ENCODE measurements at places on chromosomes 2 and 18.

DNA sequence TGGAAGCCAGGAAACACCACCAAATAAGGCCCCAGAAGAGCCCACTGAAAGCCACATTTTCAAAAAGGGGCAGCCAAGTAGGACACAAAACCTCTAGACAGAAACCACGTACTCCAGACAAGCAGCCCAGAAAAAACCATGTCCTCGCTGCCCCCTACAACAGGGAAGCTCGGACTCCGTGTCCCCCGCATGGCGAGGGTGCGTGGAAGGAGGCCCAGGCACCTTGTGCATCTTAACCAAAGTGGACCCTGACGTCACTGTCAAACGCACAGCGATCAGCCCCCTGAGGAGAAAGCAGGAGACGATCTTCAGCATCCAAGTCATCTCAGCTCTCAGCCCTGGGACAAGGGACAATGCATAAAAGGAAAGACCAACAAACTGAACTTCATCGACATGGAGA, 168.4 kb downstream of the EIPR1 start:
- DNase-seq, result no peak

DNA sequence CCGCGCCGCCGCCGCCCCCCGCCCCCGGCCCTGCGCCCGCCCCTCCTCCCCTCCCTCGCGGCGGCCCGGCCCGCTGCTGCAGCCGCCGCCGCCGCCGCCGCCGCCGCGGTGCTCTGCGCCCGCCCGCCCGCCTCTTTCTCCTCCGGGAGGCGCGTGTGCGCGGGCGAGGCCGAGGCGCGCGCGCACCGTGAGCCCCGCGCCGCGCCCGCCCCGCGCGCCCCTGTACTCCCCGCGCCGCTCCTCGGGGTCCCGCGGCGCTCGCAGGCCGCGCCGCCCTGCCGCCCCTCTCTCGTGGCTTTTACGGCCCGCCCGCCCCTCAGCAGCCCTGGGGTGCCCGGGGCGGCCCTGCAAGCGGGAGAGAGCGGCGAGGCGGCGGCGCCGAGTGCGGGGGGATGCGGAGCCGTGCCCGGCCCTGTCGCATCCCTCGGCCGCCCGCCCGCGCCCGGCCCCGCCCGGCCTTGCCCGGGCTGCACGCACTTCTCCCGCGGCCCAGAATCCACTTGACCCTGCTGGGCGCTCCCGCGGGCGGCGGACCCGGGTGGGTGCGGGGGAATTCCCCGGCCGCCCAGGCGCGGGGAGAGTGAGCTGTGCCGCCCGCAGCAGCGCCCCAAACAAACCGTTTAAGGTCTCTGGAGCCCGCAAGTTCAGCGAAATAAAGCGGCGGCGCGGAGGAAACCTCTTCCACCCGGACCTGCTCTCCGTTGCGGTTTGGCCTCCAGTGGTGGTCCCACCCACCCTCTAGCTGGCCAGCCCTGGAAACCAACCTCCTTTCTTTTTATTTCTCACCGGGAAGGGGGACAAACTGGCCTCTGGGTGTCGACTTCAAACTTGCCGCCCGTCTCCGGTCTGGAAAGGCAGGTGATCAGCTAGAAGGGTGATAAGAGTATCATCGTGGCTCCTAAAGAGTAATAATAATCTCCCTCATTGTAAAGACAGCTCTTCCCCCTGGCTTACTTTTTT, 37.4 kb downstream of the AFF3 start:
- no peak for DNase-seq

DNA sequence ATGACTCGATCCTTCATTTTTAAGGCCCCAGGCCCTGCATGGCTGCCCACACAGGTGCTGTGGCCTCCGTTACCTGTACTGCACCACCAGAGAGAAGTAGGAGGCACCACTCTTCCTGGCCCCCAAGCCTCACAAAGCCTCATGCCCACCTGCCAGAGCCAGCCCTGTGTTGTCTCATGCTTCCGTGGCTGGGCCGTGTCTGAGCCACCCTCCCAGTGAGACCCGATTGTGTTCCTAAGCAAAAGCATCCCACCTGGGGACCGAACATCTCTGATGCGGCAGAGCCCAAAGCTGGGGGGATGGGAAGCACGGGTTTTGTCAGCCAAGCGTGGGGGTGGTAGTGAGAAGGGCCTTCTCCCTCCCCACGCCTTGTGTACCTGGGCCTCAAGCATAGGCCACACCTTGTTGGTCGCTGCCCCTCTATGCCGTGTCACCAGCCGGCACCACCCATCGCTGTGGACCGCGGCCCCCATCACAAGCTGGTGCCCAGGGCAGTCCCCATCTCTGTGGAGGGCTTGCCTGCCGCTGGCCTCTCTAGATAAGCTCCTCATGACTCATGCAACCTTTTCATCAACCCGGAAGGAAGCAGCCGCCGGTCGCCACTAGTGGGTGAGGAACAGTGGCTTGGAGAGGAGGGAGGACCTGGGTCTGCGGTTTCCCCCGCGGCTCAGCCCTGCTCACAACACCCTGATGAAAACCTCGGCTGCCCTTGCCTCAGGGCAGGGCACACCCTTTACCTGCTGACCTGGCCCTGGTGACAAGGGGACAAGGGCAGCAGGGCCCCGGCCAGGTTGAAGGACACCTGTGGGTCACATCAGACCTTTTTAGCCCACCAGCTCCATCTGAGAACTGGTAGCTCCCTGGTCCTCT, 2.7 kb upstream of the RNPEPL1 start:
- peak; percentile 32 for DNase-seq

- DNase-seq, result no peak
Measured at GRCh38 chr2:144508172-144508851, 11.6 kb downstream of the ZEB2 start.

DNA sequence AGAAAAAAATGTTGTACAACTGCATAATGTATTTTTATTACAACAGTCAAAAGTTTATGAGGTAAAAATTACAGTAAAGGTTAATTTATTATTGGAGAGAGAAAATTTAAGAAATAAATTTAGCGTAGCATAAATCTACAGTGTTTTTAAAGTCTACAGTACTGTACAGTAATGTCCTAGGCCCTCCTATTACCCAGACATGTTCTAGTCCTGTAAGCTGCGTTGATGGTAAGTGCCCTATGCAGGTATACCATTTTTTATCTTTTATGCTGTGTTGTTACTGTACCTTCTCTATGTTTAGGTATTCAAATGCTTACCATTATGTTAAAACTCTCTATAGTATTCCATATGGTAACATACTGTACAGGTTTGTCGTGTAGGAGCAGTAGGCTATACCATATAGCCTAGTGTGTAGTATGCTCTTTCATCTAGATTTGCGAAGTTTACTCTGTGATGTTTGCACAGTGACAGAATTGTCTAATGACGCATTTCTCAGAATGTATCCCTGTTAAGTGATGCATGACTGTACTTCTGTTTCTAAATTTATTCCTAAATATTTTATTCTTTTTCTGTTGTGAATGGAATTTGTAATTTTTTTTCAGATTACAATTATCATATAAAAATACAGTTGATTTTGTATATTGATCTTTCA, 24.5 kb downstream of the ABI2 start:
- no peak for DNase-seq

DNA sequence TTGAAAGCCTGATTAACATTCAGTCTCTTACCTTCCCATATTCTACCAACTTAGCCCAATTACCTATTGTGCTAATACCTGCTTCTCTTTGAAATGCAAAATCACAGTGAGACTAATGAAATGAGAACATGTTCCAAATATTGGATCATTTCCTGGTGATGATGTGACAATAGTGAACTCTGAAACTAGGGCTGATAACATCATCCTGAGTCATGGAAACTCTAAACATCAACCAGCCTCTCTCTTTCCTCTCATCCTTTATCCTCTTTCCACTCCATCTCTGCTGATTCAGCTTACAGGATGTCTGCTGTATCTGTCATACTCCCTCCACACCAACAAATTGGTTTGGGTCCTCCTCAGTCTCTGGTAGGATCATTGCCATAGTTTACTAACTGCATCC, 98.8 kb upstream of the NCKAP5 start:
- no peak for DNase-seq

DNA sequence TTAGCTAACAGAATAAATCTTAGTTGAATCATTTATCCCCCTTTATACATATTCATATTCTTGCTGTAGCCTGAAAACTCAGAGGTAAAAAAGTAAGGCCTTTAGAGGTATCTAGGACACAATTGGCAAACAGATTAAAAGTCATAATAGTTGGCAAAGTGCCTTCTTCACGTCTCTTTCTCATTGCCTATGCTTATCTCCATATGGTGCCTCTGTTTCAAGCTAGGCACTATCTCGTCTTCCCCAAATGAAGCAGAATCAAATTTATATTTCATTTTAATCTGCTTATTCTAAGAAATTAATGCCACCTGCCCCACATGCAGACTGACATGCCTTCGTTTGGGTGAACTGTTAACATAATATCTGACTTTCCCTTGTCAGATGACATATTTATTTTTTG, 245.4 kb downstream of the CDH2 start:
- DNase-seq, result no peak

DNA sequence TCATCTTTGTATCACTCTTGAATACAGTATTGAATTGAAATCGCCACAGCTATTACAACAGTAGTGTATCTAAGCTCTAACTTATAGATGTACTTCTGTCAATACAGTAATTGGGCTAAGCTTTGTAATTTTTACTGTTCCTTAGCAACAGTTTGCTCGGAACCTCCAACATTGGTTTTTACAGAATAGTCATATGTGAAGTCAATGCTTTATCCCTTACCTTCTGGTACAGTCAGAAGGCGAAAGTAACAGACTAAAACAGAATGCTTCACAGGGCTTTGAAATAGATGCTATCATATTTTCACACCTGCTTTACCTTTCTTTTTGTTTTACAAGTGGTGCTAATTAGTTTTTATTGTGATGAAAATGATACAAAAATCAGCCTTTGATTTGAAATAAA, 46.9 kb upstream of the CYP20A1 start:
- DNase-seq, result no peak

DNA sequence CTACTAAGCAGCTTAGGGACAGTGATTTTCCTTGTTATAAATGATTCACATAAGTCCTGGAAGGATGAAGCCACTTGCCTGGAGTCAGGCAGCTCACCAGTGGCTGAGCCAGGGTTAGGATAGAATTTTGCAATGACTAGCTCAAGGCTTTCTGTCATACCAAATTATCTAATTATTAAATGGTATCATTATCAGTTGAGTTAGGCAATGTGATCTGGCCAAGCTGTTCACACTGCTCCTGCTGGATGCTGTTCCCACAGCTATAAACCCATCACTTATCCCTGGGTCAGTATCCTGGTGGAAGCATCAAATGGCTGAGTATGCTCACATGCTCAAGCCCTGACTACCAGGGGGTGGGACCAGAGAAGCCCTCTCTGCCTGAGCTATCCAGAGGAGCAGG, 235.2 kb downstream of the MTX2 start:
- no peak for DNase-seq

- DNase-seq, result no peak
Measured at GRCh38 chr2:216082805-216083204, 1.1 kb downstream of the TMEM169 start.

DNA sequence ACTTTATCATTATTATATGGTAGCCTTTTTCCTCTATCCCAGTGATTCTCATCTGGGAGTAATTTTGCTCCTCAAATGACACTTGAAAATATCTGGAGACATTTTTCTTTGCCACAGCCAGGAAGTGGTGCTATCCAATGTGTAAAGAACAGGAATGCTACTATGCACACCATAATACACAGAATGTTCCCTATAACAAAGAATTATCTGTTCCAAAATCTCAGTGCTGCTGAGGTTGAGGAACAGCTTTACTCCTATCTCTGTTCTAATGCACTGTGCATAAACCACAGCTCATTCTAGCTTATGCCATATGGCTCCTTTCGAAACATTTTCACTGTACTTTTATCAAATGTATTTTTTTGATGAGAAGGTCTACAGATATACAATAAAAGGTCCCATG, 1231.2 kb upstream of the CELF4 start:
- DNase-seq, result no peak

DNA sequence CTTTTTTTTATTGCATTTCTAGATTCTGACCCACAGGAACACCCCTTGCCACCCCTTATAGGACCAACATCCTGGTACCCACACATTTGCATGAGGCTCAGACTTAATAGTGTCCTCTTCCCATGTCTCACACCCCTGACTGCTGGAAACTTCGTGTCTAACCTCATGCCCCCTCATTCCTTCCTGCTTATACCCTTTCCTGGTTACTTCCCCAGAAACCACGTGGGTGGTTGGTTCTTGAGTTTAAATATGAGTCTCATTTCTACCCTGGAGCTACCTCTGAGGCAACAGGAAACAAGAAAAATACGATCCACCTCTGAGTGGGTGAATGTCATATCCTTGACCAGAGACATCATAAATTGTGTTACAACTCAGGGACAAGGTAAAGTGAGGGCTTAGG, 1.6 kb downstream of the TNP1 start:
- DNase-seq, result no peak

DNA sequence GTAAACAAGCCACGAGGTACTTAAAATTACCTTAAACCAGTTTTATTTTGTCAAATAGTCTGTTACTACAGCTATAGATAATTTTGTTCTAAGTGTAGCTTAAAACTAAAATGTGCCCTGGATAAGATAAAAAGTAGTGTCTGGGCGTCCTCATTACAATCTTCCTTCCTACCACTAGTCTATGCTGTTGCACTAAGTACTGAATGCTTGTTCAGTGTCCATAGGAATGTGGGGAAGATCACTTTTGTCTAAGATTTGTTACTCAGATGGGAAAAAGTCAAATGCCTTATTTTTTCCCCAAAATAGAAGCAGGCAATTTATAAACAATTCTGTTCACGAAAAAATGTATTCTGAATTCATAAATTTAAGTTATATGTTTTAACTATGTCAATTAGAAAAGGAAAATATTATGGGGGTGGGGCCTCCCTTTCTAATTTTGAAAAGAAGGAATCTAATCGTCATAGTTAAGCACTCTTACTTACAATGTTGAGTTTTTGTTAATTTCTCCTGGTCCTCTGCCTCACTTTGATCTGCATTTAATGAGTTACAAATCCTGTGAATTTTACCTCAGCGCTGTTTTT, 140.4 kb upstream of the VRK2 start:
- peak; percentile 54 for DNase-seq

DNA sequence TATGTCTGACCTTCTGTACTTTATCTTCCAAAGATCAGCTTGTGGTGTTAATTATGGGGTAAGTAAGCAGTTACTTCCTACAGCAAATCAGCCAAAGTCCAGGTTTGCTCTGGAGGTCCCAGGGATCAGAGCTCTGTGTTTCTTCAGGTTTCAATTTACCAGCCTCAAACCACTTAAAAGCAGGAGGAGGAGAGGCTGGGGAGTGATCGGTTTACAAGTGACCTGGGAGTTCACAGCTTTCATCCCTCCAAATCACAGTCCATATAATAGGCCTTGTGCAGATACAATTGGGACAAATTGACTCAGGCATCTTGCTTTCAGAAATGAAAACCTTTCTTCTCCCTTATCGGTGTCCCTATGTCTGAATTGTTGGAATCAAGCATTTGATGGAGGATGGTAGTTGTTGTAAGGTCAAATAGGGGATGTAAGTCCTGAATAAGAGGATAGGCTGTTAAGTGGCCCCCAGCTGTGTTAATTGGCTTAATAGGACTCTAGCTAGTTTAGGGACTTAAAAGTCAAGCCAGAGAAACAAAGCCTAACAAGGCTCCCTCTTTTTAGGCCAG, 188.0 kb upstream of the NT5C1B start:
- DNase-seq, result no peak

- DNase-seq, result no peak
Measured at GRCh38 chr18:59426855-59427254, 67.8 kb upstream of the LMAN1 start.

- DNase-seq, result peak; percentile 7
Measured at GRCh38 chr2:163551616-163552373, 184.0 kb downstream of the FIGN start.

GRCh38 chr2:95053543-95053942, 28.0 kb downstream of the MAL start:
- DNase-seq, result no peak

GRCh38 chr2:122634256-122634655, 878.8 kb downstream of the TSN start:
- DNase-seq, result peak; percentile 88

GRCh38 chr2:203018181-203018580, 3.5 kb downstream of the NBEAL1 start:
- peak; percentile 19 for DNase-seq

Measured in fibroblast of gingiva (primary cell).